ENCODE measurements at places on chromosomes 4 and X. TPM values are rescaled to one million over a fixed set of nuclear protein-coding genes. Genes with fewer than 3 reads are reported as not detected.

WDFY3 gene
- 33.8 TPM for total RNA-seq

GCNA gene
- total RNA-seq = 1.5 TPM

GRCh38 chrX:1444561-1445500, 7.9 kb downstream of the ASMTL start:
- H3K27me3 ChIP-seq = no peaks in the 10 kb centered on the region
- H3K36me3 ChIP-seq = no peaks in the 10 kb centered on the region

DNA sequence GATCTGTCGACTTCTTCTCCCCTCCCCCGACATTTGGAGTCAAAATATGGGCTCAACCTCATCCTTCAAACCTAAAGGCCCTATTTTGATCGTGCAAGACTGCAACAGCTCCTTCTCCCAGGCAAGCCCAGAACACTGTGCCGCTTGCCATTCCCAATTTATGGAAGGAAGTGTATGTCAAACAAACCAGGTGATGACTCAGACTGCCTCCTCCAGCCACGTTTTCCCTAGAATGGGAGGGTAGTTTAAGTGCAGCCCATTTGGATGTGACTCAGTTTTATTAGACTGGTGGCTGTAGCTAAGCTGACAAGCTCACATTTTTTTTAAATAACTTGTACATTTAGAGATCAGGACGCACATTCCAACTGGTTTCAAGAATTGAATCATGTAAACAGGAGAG, 570.4 kb upstream of the DIPK2B start:
- no peaks in the 10 kb centered on the region for H3K36me3 ChIP-seq
- DNase-seq = no peak
- peak overlapping the region; percentile 45 for H3K4me3 ChIP-seq
- H3K27ac ChIP-seq = peak overlapping the region; percentile 72
- H3K27me3 ChIP-seq = peaks cover 28% of the 10 kb centered on the region
- H3K4me1 ChIP-seq = no peaks in the 10 kb centered on the region

DNA sequence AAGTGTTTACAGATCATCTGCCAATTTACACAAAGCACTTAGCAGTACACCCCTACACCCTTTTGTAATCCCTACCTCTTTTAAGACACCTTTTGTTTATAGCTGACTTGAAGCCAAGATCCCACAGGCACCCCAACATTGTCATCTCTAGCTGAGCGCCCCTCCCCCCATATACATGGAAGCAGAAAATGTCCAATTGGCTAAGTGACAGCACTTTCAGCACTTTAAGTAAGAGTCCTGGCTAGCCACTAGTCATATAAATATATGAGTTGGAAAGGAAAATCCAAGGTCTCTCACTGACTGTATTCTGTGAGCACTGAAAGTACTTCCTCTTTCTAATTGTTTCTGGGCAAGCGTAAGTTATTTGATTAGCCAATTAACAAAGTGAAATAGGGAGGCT, 108.2 kb downstream of the NSUN7 start:
- no peak for DNase-seq
- H3K36me3 ChIP-seq = no peaks in the 10 kb centered on the region
- H3K4me1 ChIP-seq = peaks cover 3% of the 10 kb centered on the region
- H3K27ac ChIP-seq = no peak overlapping the region
- no peaks in the 10 kb centered on the region for H3K27me3 ChIP-seq

GRCh38 chr4:43990963-43991362, 457.6 kb downstream of the KCTD8 start:
- H3K4me1 ChIP-seq = no peaks in the 10 kb centered on the region
- H3K27me3 ChIP-seq = no peaks in the 10 kb centered on the region
- no peak for DNase-seq
- H3K27ac ChIP-seq = no peak overlapping the region

GPR50 gene
- not detected for total RNA-seq

GABRA4 gene
- 0.02 TPM for total RNA-seq

TMSB15B gene
- total RNA-seq = not detected

DNA sequence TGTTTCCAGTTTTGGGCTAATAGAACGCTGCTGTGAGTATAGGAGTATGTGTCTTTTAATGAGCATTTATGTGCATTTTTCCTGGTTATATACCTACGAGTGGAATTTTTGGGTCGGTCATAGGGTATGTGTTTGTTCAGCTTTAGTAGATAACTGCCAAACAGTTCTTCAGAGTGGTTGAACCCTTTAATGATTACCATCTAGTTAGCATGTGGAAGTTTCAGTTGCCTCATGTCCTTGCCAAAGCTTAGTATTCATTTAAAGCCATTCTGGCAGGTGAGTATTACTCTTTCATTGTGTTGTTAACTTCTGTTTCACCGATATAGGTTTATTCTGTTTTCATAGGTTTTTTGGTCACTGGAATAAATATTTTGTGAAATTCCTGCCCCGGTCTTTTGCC, 229.1 kb downstream of the ARHGAP10 start:
- no peaks in the 10 kb centered on the region for H3K36me3 ChIP-seq
- H3K27me3 ChIP-seq = no peaks in the 10 kb centered on the region
- H3K4me1 ChIP-seq = peaks cover 24% of the 10 kb centered on the region

ODAM gene
- not detected for total RNA-seq

DNA sequence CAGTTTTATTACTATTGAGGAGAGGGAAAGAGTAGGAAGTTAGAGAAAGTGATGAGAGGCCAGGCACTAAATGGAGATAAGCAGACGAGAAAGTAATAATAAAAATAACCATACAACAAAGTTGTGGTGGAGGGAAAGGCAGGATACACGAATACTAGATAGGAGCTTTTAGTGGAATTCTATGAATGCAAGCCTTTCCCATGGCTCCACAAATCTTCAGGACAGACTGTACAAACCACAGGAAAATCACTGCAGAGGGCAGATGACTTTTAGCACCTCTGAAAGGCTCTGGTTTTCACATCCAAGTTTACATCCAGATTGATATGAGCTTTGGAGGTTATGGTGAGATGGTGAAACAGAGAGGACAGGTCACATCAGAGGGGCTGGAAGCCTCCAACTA, 41.5 kb downstream of the TNIP3 start:
- no peaks in the 10 kb centered on the region for H3K4me1 ChIP-seq
- no peak for DNase-seq
- H3K27me3 ChIP-seq = no peaks in the 10 kb centered on the region
- no peak overlapping the region for H3K4me3 ChIP-seq

- no peaks in the 10 kb centered on the region for H3K27me3 ChIP-seq
- no peaks in the 10 kb centered on the region for H3K36me3 ChIP-seq
- H3K4me3 ChIP-seq = no peak overlapping the region
- no peak overlapping the region for H3K27ac ChIP-seq
- H3K4me1 ChIP-seq = no peaks in the 10 kb centered on the region
Measured at GRCh38 chr4:100936661-100937375, 410.5 kb downstream of the PPP3CA start.

GRCh38 chr4:153464068-153464467, 2.1 kb upstream of the TMEM131L start:
- peak; percentile 55 for DNase-seq
- H3K27me3 ChIP-seq = no peaks in the 10 kb centered on the region
- no peak overlapping the region for H3K4me3 ChIP-seq
- H3K4me1 ChIP-seq = peaks cover 34% of the 10 kb centered on the region
- H3K27ac ChIP-seq = peak overlapping the region; percentile 98

DNA sequence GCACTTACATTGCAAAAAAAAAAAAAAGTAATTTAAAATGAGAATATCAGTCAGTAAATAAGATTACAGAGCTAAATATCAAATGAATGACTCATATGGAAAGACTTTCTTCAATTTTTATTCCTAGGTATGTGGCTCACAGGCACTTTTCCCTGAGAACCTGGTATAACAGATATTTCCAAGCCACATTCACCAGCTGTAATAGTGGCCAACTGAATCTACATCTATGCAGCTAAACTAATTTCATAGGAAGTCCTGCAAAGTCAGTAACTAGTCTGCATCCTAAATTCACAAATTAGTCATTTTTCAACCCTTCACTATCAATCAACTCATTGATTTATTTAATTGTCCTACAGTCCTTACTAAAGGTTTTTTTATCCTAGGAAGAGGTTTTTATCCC, 5.6 kb downstream of the PDE5A start:
- H3K36me3 ChIP-seq = no peaks in the 10 kb centered on the region
- H3K27me3 ChIP-seq = no peaks in the 10 kb centered on the region
- no peak for DNase-seq
- H3K4me3 ChIP-seq = no peak overlapping the region
- peak overlapping the region; percentile 78 for H3K27ac ChIP-seq

DNA sequence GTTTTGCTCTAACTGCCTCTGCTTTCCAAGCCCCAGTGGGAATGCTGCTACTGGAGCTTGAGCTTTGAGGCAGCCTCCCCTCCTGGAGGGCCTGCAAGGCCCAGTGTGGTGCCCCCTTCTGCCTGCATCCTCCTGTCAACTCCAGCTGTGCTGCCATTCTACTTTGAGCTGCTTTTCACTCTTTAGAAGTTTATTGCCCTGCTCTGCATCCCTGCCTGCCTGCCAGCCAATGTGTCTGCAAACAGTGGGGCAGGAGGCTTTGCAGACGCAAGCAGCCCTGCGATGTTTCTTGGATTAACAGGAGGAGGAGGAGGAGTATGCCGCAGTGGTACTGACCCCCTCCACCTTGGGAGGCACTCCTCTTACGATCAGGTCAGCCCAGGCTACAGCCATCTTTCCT, 16.4 kb downstream of the TMEM31 start:
- H3K27me3 ChIP-seq = no peaks in the 10 kb centered on the region
- DNase-seq = no peak
- H3K4me3 ChIP-seq = no peak overlapping the region
- no peaks in the 10 kb centered on the region for H3K36me3 ChIP-seq
- H3K27ac ChIP-seq = no peak overlapping the region

DNA sequence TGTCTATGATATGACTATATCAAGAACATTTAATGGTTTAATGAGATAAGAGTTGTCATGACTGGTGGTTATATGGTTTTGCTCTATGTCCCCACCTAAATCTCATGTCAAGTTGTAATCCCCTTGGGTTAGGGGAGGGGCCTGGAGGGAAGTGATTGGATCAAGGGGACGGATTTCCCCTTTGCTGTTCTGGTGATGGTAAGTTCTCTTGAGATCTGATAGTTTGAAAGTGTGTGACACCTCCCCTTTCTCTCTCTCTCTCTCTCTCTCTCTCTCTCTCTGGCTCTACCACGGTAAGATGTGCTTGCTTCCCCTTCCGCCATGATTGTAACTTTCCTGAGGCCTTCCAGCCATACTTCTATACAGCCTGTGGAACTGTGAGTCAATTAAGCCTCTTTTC, 803.4 kb downstream of the TRIML1 start:
- H3K4me3 ChIP-seq = no peak overlapping the region
- H3K27me3 ChIP-seq = no peaks in the 10 kb centered on the region
- H3K4me1 ChIP-seq = no peaks in the 10 kb centered on the region
- H3K27ac ChIP-seq = no peak overlapping the region

GRCh38 chrX:42149281-42149680, 225.9 kb upstream of the CASK start:
- no peak overlapping the region for H3K27ac ChIP-seq
- H3K27me3 ChIP-seq = no peaks in the 10 kb centered on the region
- H3K36me3 ChIP-seq = no peaks in the 10 kb centered on the region
- DNase-seq = no peak
- no peak overlapping the region for H3K4me3 ChIP-seq

SMS gene
- 9.3 TPM for total RNA-seq

- H3K4me3 ChIP-seq = no peak overlapping the region
- H3K27ac ChIP-seq = no peak overlapping the region
- DNase-seq = no peak
- no peaks in the 10 kb centered on the region for H3K36me3 ChIP-seq
Measured at GRCh38 chr4:149549911-149550310, 265.7 kb downstream of the IQCM start.

DNA sequence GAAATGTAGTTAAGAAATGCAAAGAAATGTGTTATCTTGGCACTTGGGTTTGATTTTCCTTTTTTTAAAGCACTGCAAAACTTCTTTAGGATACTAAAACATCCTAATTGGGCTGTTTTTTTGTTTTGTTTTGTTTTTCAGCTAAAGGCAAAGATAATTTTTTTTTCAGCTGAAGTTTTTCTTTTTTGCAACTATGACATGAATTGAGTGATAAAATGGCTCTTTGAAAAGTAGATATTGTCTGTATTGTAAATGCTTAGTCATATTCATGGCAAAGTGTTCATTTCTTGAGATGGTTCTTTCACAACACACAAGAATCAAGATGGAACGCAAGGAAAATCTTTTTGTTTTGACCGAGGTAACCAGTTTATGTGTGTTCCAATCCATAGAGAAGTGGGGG, 35.1 kb downstream of the KLF3 start:
- no peak overlapping the region for H3K27ac ChIP-seq
- H3K4me3 ChIP-seq = no peak overlapping the region
- peaks cover 44% of the 10 kb centered on the region for H3K36me3 ChIP-seq
- H3K27me3 ChIP-seq = no peaks in the 10 kb centered on the region

SPOCK3 gene
- total RNA-seq = 0.58 TPM

DNA sequence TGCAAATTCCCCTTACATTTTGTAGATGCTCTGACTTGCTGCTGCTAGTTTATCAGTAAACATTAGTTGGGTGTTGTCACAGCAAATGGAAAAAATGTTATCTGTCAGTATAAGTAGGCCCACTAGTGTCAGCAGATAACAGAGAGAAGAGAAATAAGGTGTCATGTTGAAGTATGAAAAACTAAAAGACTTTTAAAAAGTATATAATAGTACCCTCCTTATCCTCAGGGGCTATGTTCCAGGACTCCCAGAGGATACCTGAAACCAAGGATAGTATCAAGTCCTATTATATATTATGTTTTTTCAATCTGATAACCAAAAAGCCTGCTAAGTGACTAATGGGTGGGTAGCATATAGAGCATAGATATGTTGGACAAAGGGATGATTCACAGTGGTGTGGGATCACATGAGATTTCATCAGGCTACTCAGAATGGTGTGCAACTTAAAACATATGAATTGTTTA, 11.6 kb upstream of the BMP2K start:
- DNase-seq = no peak
- H3K4me1 ChIP-seq = no peaks in the 10 kb centered on the region
- H3K36me3 ChIP-seq = no peaks in the 10 kb centered on the region

- no peak for DNase-seq
- no peak overlapping the region for H3K27ac ChIP-seq
- H3K27me3 ChIP-seq = peaks cover 15% of the 10 kb centered on the region
Measured at GRCh38 chr4:1011666-1012033, 224 bp downstream of the FGFRL1 start.

DNA sequence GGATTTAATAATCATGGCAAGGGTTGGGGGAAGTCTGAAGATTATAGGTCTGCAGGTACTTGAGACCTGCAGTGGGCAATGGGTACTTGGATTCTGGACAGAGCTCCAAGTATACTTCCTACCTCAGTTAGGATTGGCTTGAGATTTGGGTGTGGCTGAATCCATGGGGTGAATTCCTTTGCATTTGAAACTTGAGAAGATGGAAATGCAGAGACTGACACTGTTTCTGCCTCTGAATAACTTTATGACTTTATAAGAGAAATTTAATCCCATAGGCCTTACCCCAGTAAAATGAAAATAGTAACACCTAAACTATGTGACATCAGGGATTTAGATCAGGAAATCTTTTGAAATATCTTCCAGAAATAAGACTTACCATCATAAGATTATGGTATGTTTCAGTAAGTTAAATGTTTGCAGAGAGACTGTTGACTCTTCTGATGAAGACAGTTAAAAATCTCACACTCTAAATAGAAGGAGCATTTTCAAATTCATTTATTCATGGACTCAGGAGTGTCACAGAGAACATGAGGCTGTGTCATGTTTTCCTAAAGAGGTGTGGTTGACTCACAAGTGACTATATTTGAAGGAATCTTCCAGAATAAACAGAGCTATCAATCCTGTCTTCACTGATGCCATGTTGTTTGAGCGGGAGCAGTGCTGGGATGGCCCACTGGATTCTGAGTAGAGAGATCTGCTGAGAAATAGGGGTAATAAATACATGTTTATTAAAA, 513.5 kb upstream of the NR3C2 start:
- H3K27ac ChIP-seq = no peak overlapping the region
- H3K36me3 ChIP-seq = no peaks in the 10 kb centered on the region
- no peak for DNase-seq
- no peaks in the 10 kb centered on the region for H3K27me3 ChIP-seq

Measured in gastrocnemius medialis (tissue), 4 donors.